ENCODE measurements at places on chromosomes 13 and 19.
A peak's percentile ranks its signal among the peaks of the same experiment; 100 is the strongest.

DNA sequence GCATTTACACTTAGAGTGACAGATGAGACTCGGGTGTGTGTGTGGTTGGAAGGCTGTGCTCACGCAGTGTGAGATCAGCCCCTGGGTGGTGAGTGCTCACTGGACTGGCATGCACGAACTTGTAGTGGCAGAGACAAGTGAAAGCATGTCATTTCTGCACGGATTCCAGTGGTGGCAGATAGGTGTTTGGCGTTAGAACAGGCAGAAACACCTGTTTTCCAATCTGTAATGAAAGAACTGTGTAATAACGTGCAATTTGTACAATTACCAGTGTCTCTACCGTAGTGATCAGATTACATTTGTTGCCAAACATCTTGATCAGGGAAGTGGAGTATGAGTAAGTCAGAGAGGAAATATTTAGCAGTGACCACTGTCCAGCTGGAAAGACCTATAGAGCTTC, 8.2 kb downstream of the LAMP1 start:
- DNase-seq: no peak

- DNase-seq: no peak
Observed at GRCh38 chr13:25192052-25192451, 20.0 kb upstream of the AMER2 start.

DNA sequence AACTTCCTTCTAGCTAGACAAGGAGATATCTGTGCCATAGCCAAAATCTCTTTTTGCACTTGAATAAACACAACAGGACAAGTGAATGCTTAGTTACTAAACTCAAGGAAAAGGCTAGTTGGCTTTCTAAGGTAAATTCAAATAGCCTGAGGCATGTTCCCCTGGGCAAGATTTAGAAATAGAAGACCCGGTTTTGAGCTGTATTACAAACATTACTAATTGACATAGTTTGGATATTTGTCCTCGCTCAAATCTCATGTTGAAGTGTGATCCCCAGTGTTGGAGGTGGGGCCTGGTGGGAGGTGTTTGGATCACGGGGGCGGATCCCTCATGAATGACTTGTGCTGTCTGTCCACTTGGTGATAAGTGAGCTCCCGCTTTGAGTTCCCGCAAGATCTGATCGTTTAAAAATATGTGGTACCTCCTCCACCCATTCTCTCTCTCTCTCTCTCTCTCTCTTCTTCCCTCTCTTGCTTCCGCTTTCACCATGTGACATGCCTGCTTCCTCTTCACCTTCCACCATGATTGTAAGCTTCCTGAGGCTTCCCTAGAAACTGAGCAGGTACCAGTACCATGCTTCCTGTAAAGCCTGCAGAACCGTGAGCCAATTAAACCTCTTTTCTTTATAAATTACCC, 3.9 kb upstream of the KBTBD6 start:
- DNase-seq: no peak

- peak; percentile 55 for DNase-seq
Observed at GRCh38 chr19:10784257-10784656, 51.8 kb downstream of the TMED1 start.

GRCh38 chr13:88235441-88235840, 564.3 kb downstream of the SLITRK5 start:
- no peak for DNase-seq

Data from adrenal gland (tissue), 19 donors.